ENCODE measurements at places on chromosomes 7 and 10.

GRCh38 chr10:48287417-48288391 lies 13.2 kb upstream of the FRMPD2 start:
- DNase-seq = no peak

DNA sequence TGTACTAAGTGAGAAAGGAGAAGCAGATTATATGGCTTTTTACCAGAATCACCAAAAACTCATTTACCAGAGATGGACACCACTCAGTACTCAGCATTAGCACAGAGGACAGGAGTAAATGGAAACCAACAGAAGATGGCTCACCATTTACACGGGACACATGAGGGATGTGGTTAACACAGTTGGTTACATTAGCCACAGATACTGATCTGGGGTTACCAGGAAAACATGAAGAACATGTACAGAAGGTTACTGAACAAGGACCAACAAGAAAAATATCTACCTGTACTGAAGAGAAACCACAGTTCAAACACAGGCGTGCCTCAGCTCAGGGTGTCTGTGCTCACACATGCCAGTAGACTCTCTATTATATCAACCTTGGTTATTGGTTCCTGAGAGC lies 1285.8 kb upstream of the SORCS1 start:
- no peak for DNase-seq

- no peak for DNase-seq
Observed at GRCh38 chr7:2952316-2952715, 91.4 kb downstream of the CARD11 start.

DNA sequence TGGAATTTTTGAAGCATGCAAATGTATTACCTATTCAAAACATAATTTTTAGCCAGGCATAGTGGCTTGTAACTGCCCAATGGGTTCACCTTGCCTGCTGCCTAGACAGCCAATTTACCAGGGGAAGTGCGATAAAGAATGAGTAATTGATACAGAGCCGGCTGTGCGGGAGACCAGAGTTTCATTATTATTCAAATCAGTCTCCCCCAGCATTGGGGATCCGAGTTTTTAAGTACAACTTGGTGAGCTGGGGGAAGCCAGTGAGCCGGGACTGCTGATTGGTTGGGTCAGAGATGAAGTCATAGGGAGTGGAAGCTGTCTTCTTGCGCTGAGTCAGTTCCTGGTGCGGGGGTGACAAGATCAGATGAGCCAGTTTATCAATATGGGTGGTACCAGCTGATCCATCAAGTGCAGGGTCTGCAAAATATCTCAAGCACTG lies 29.1 kb upstream of the NRBF2 start:
- DNase-seq = no peak

GRCh38 chr10:102649797-102650654 lies 5.7 kb downstream of the TRIM8 start:
- no peak for DNase-seq

GRCh38 chr10:43930777-43931176 lies 282.1 kb upstream of the ZNF32 start:
- no peak for DNase-seq
